T47D (cell line): ENCODE measurements at places on chromosomes 1 and 21.

DNA sequence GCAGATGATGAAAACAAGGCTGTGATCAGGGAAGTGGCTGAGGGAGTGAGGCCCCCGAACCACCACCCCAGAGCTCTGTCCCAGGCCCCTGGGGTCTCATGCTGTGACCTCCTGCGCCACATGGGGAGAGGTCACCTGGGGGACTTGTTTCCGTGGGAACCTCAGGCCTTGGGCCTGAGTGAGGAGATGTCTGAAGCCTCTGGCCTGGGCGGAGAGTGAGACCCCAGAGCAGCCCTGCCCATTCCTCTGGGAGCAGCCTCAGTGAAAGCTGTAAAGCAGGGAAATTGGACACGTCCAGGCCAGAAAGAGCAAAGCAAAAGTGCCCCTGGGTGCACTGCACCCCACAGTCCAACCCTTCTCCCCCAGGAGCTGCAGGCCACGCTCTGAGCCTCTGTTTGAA is 16.5 kb upstream of the NPHP4 start:
- DNase-seq: no peak

DNA sequence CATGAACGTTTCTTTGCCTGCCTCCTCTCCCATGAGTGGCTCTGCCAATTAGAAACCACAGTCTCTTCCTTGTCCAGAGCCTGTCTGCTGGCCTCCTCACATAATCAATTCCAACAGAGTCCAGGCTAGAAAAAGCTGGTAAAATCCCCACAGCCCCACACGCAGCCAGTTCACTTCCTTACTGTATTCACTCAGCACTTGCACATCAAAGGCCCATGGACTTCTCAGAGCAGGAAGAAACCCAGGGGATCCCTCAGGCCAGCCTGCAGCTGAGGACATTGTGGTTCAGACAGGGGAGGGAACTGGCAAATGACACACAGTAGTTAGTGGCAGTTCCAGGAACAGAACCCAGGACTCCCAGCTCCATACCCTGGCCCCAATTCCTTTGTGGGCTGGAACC is 171.6 kb upstream of the EDN2 start:
- no peak for DNase-seq

- peak; percentile 44 for DNase-seq
Measured at GRCh38 chr1:230067419-230067870, 407 bp downstream of the GALNT2 start.

DNA sequence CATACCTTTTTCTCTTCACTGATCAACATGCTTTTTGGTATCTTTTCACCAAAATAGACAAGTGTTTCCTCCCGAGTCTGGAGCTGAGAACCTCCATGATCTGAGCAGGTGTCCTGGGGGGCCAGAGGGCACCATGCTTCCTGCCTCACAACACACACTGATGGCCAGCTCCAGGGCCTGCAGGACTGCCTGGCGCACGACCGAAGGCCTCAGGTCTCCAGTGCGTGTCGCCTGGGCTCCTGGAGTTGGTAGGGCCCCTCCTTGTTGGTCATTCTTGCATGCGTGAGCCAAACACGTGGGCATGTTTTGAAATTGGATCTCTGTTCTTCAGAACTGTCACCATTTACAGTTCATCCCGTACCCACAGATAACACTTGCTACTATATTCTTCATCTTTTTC is 64.4 kb downstream of the SLC37A1 start:
- DNase-seq: no peak

DNA sequence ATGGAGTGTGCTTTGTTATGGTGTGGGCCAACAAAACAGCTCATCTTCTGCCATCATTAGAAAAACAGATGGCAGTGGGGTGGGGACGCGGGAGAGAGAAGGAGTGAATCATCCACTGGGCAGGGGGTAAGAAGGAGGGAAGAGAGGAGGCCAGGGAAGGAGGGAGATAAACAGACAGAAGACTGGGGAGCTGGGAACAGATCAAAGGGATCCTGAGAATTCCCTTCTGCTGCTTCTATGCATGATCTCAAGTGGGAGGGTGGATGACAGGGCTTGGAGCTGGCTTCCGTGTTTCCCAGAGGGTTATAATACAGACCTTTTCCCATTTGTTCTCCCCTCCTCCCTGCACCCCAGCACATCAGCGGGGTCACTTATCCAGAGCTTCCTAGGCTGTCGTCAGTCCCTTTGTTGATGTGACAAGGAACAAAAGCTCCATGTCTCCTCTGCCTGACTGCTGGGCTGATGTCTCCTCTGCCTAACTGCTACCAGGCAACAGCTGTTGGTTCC is 338.6 kb downstream of the PAPPA2 start:
- no peak for DNase-seq

DNA sequence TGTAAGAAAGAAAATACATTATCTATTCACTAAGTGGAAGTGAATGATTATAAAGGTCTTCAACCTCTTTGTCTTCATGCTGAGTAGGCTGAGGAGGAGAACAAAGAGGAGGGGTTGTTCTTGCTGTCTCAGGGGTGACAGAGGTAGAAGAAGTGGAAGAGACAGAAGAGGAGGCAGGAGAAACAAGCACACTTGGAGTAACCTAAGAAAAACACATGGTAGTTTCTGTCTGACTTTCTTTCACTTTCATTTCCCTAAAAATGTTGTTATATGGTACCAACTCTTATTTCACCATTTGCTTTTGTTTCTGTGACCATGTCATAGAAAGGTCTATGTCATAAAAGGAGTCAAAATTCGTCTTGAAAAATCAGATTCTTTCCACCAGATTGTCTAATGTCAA is 696.6 kb upstream of the BRINP3 start:
- DNase-seq: no peak

GRCh38 chr1:234212764-234213657 is 160.2 kb upstream of the COA6 start:
- DNase-seq: peak; percentile 53

GRCh38 chr1:173355281-173356031 is 121.7 kb upstream of the PRDX6 start:
- DNase-seq: no peak

DNA sequence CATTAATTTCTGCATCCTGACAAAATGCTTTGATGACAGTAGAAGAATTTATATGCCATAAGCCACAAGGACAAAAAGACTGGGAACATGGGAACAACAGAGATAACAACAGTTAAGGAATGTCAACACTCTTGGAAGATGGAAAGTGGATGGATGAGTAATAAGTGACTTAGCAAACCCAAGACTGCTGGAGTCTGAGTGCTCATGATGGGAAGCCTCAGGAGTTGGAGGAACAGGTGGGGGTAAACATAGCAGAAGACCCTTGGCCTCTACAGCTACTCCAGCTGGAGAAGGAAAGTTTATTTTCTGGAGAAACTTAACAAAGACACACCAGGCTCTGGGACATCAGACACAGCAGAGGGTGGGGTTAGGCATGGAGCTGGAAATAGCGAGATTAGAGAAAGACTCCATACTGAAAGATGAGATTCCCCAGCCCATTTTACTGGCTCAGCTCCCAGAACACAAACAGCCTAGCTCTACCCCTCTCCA is 13.6 kb downstream of the G0S2 start:
- no peak for DNase-seq

DNA sequence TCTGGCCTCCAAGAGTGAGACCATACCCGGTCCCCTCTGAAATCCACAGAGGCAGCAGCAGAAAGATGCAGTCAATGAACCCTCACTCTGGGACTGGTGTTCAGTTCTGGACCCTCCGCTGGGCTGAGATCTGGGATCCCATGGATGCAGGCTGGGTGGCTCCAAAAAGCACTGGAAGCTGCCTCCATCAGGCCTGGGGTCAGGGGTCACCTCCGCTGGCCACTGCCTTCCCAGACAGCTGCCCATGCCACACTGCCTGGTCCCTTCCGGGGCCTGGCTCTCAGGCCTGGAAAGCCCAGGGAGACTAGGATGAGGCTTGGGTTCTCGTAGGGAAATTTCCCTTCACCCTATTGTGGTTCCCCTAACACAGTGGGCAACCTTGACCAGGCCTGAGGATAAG is 21.4 kb upstream of the PADI4 start:
- no peak for DNase-seq

- DNase-seq: no peak
Measured at GRCh38 chr1:84619383-84620102, 45.3 kb upstream of the CTBS start.

- DNase-seq: no peak
Measured at GRCh38 chr1:175034775-175035174, 11.6 kb upstream of the MRPS14 start.

- no peak for DNase-seq
Measured at GRCh38 chr1:9628541-9629444, 22.7 kb upstream of the PIK3CD start.

DNA sequence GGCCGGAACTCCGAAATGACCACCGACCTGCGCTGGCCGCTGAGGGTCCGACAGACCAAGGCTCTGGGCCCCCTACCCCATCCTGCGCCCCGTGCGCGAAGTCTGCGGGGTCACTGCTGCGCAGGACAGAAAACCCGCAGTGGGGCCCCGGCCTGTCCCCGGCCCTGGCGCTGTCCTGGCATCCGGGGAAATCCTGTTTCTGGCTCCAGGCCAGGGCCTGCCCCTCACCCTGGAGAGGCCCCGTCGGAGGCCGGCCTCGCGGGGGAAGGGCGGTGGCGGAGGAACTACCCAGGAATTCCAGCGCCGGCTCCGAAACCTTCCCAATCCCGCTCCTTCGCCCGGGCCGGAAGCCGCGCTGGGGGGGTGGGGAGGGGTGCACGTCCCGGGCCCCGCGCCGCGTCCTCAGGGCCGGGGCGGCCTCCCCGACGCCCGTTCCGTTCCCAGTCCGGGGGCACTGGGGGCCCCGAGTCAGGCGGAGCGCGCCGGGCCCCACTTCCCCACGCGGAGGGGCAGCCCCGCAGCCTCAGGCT is 77.0 kb downstream of the MORN1 start:
- DNase-seq: peak; percentile 57

DNA sequence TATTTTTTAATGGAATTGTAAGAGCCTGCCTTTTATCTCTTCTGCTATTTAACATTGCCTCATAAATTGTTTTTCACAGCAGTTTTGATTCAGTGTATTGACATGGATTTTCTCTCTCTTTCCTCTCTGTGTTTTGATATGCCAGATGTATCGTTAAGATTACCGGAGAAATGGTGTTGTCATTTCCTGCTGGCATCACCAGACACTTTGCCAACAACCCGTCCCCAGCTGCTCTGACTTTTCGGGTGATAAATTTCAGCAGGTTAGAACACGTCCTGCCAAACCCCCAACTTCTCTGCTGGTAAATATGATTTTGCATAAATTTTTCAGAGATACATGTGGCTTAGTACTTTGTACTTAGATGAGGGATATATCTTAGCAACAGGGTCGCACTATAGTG is 23.1 kb upstream of the DYNLT5 start:
- DNase-seq: no peak

GRCh38 chr1:66752671-66753371 is 562 bp downstream of the DYNLT5 start:
- DNase-seq: no peak

DNA sequence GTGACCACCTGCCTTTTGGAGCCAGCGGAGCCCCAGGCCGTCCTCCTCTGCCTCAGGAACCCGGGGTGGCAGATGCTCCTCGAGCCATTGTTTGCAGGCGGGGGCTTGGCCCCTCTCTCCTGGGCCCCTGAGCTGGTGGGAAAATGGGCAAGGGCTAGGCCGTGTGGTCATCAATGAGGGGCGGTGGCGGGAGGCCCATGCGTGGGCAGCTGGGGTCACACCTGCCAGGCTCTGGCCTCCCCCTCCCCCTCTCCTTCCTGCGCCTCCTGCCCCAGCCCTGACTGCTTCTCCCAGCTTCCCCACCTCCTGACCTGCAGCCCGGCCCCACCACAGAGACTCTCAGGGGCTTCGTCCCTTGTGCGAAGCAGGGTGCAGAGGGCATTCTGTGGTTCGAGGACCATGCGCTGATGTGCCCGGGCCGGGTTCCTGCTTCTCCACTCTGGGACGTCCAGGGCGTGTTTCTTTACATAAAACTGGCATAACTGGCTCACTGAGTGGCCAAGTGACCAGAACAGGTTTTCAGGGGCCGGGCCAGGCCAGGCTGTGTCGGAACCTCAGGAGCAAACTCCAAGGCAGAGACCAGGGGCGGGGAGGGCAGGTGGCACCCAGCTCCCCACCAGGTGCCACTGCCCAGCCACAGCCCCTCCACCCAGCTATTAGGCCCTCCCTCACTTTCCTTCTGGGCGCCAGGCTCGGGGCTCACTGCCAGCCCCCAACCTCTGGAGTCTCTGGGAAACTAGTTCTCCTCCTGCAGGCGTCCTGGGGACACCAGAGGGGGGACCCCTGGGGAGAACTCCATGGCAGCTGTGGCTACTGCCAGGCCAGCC is 9.3 kb downstream of the SAMD11 start:
- DNase-seq: peak; percentile 95

DNA sequence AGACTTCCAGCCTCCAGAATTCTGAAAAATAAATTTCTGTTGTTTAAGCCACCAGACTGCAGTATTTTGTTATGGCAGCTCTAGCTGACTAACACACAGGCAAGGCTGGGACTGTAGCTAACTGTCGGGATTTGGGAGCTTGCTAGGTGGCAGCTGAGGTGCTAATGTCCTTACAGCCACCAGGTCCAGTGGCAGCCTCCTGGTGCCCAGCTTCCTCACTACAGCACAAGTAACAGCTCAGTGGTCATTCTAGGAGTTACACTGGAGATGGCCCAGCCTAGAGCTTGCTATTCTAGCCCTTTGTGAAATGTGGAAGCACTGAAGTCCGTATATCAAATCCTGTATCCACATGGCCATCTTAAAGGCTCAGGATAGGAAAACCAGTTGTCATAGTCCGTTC is 4.3 kb upstream of the C1orf115 start:
- peak; percentile 78 for DNase-seq

GRCh38 chr1:110595353-110595710 is 10.8 kb downstream of the KCNA2 start:
- DNase-seq: no peak

DNA sequence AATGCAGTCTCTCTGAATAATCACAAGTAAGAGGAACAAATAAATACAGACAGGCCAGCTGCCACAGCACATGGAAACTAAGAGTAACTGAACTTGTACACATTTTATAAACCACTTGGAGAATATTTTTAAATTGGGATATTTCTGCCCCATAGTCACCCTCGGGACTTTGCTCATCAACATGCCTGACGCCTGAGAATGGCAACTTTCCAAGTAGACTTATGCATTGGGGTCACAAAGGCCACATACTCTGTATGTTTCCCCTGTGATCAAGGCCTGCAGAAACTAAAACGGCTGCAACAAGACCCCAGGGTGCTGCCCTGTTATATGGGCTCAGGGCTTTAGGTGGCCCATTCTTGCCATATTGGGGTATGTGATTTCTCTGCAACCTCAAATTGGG is 38.3 kb upstream of the GJA5 start:
- DNase-seq: no peak

DNA sequence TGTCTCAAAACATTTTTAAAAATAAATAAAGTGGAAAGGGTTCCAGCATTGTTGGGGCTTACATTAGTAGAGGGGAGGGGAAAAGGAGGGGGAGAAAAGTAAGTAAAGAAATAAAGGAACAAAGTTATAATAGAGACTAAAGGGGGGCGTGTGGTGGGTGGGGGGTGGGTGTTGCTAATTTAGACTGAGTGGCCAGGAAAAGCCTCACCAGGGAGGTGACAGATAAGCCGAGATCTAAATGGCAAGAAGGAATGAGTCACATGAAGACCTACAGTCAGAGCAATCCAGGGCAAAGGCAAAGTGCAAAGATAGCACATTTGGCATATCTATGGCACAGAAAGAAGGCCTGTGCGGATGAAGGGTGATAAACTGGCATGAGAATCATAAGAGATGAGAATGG is 7.5 kb downstream of the MPL start:
- no peak for DNase-seq
